ENCODE measurements at places on chromosomes 1 and 21. TPM values are rescaled to one million over a fixed set of nuclear protein-coding genes. Genes with fewer than 3 reads are reported as not detected.

DSCAM gene
- 0.12 TPM for total RNA-seq

SNRPE gene
- total RNA-seq: 86.8 TPM

UBL4B gene
- not detected for total RNA-seq

SPRR1B gene
- not detected for total RNA-seq

GPR137B gene
- 18.0 TPM for total RNA-seq

YOD1 gene
- 9.1 TPM for total RNA-seq

C1orf56 gene
- total RNA-seq: 1.4 TPM

All from uterine smooth muscle cell (primary cell).